ENCODE measurements at places on chromosomes 2 and 18.
A peak's percentile ranks its signal among the peaks of the same experiment; 100 is the strongest.

DNA sequence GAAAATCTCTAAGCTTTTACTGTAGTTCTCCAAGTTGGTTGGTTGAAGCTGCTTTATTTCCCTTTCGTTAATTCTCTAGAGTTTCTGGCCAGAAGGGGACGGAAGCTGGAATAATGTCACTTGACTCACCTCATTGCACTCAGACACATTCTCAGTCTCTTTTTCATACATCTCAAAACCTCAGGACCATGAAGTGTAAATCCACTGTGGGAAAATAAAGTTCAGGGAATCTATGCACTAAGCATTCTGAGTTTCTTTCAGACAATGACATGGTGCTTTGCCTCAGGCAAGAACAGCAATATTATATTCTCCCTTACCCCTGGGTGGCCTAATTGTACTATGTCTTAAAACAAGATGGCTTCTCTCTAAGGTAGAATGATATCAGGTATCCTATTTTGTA, 167.8 kb downstream of the PRPF40A start:
- DNase-seq: no peak

DNA sequence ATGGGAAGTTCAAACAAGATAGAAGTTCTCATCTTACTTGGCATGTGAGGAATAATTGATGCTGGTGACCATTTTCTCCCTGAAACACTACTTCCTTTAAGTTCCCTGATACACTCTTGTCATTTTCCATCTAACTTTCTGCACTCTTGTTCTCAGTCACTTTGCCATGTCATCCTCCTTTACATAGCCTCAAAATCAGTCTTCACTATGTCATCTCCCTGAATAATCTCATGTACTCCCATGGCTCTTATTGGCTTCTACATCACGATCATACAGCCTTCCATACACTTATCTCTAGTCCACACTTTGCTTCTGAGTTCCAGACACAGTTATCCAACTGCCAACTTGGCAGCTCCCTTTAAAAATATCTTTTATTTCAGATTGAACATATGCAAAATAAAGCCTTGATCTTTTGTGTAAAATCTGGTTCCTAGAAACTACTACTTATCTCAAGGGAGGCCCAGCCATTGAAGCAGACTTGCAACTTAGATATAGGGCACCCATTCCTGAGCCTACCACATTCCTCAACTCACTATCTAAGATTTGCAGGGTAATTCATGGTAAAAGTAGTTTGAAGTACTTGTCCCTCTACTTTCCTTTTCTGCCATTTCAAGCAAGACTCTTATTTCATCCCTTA, 1070.2 kb upstream of the NXPH2 start:
- no peak for DNase-seq

DNA sequence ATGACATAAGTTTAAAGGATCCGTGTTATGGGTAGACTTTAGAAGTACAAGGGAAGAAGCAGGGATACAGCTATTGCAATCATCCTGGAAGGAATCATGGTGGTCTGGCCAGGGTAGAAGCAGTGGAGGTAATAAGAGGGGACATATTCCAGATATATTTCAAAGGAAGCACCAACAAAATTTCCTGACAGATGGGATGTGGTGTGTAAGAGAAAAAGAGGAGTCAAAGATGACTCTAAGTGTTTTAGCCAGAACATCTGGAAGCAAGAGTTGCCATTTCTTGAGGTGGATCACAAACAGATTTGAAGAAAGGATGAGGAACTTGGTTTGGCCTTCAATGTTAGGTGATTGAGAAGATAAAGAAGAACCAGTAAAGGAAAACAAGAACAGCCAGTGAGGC, 133.1 kb upstream of the CTAGE1 start:
- DNase-seq: no peak

DNA sequence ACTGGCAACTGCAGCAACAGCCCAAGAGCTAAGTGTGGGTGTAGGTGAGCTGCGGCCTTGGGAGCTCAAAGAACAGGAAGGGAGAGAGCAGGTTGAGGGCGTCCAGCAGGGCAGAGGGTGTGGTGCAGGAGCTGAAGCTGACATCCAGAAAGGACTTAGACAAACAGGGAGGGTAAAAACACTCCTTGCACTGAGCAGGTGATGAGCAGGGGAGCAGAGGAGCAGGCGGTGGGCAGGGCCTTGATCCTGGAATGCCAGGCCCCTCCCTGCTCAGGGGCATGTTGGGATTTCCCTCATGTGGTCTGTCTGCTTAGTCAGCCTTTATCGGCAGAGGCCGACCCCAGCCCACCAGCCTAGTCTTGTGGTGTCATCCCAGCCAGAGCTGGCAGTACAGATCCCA, 63.6 kb downstream of the VSNL1 start:
- DNase-seq: no peak

DNA sequence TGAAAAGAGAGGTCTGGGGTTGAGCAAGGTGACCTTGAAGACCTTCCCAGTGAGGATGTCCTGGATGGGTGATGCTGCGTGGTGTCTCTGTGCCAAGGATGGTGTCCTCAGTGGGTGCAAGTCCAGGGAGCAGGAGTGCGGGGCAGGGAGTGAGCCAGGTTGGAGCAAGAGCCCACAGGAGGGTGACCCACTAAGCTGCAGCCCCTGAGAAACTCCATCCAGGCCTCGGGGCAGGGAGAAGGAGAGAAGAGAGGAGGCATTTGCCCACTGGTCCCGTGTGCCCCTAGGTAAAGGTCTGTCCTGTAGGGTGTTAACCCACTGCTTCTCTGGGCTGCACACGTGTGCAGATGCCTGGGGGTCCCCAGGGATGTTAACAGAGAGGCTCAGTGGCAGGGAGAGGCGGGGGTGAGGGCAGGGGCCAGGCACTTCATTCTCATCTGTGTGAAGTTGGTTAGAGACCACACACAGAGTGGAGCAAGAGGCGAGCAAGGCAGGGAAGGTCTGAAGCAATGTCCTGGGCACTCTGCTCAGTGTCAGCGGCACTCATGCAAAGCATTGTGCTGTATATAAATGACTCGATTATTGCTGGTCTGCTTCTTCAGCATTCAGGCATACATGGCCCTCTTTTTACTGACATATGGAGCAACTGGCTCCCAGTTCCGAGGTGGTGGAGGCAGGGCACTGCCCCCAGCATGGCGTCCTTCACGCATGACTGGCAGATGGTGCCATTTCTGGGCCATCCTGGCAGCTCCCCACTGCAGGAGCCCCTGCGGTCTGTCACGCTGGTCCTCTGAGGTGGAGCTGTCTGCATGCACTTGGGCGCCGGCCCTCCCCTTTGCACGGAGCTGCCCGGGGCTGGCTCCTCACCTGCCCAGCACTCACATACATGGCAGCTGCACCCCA, 117.2 kb upstream of the HS6ST1 start:
- DNase-seq: no peak

GRCh38 chr2:237383991-237384671, 29.8 kb downstream of the COL6A3 start:
- DNase-seq: no peak

- DNase-seq: no peak
Observed at GRCh38 chr2:74550231-74550630, 3.5 kb downstream of the LOXL3 start.

GRCh38 chr2:65129286-65129825, 550 bp downstream of the RAB1A start:
- DNase-seq: peak; percentile 80
